ENCODE measurements at places on chromosomes 1 and 21.

DNA sequence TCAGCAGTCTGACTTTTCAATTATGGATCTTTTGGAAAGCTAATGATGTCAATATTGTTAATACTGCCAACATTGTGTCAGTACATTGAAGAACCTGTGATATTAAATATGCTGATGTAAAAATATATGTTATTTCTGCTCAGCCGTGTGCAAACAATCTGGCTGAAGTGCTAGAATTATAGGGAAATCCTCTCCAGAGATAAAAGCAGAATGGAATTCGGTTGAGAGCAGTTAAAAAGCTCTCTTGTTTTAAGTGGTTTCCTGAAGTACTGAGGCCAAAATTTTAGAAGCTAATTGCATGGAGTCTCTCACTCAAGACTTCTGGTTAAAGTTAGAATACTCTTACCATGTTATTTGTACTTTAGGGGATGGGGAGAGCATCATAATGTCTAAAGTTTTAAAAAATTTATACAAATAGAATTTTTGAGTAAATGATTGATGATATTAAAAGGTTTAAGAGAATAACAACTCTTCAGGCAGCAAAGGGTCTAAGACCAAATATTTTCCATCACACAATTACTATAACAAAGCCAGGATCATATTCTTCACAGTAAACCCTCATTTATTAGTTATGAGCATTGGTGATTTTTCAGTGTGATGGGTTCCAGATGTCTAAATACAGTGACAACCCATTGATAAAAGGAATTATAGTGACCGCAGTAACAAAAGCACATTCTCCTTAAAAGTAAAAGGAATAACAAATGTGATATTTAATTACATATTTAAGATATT is 834.2 kb upstream of the CXADR start:
- DNase-seq = no peak

GRCh38 chr1:22886211-22886610 is 86.5 kb downstream of the LACTBL1 start:
- peak; percentile 92 for DNase-seq

GRCh38 chr1:86339014-86339812 is 56.9 kb downstream of the ODF2L start:
- no peak for DNase-seq

- DNase-seq = no peak
Observed at GRCh38 chr1:228798035-228798434, 62.8 kb downstream of the RHOU start.

- DNase-seq = no peak
Observed at GRCh38 chr1:9628541-9629444, 22.7 kb upstream of the PIK3CD start.

DNA sequence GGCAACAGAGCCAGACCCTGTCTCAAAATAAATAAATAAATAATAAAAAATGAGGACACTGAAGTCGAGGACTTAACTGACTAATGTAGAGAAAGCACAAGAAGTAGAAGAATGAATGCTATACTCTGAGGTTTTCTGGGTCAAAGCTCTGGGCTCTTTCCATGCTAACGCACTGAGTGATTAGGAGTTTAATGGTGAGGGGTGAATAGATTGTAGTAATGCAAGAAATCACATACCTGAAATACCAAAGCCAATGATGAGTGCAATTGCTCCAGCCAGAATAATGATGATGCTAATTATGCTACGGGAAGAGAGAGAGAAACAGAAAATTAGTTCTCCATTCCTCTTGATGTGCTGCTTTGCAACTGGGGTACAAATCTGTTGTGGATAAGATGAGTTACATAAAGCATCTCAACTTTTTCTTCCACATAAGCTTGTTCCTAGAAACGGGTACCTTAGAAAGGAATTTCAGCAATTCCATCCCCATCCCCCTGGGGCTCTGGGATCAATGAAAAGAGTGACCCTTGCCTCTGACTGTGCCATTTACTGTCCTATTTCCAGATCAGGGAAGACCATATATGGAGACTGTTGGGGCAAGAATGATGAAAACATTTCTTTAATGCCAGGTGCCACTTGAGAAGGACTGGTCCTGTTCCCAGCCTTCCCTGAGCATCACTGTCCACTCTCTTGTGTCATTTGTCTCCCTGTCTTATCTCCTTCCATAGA is 40.7 kb downstream of the VTCN1 start:
- DNase-seq = no peak

DNA sequence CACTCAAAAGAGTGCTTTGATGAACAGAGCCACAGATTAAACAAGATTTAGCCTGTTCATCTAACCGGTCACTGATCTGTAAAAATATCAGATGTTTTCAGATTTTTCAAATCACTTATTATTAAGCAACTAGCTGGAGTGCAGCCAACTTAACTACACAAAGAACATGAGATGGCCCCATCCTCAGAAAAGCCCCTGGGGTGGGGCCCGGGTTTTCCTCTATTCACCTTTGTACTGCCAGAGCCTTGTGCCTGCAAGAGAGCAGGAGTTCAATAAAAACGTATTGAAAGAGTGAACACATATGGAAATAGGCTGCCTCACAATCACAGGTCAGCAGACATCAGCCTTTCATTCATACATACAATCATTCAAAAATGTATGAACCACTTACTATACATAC is 516.1 kb downstream of the OMA1 start:
- DNase-seq = no peak

DNA sequence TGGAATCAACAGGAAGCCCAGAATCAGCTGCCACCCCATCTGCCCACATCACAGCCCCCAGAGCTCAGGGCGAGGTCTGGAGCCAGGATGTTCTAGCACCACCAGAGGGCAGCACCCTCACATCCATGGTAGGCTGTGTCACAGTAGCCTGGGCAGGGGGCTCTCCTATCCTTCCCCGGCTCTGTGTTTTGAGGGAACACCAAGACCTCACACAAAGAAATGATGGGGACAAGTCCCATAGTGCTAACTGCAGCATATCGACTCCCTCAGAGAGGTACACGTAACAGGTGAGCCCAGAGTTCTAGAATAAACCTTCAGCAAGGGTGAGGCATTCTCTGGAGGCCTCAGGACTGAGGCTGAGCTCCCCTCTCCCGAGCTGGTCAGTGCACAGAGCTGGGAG is 2.3 kb upstream of the KCNC4 start:
- no peak for DNase-seq

- no peak for DNase-seq
Observed at GRCh38 chr1:58104960-58105359, 441.6 kb downstream of the OMA1 start.

GRCh38 chr21:36828891-36829515 is 130.1 kb downstream of the SIM2 start:
- no peak for DNase-seq

GRCh38 chr21:41365377-41366107 is 3.7 kb downstream of the MX2 start:
- DNase-seq = no peak

DNA sequence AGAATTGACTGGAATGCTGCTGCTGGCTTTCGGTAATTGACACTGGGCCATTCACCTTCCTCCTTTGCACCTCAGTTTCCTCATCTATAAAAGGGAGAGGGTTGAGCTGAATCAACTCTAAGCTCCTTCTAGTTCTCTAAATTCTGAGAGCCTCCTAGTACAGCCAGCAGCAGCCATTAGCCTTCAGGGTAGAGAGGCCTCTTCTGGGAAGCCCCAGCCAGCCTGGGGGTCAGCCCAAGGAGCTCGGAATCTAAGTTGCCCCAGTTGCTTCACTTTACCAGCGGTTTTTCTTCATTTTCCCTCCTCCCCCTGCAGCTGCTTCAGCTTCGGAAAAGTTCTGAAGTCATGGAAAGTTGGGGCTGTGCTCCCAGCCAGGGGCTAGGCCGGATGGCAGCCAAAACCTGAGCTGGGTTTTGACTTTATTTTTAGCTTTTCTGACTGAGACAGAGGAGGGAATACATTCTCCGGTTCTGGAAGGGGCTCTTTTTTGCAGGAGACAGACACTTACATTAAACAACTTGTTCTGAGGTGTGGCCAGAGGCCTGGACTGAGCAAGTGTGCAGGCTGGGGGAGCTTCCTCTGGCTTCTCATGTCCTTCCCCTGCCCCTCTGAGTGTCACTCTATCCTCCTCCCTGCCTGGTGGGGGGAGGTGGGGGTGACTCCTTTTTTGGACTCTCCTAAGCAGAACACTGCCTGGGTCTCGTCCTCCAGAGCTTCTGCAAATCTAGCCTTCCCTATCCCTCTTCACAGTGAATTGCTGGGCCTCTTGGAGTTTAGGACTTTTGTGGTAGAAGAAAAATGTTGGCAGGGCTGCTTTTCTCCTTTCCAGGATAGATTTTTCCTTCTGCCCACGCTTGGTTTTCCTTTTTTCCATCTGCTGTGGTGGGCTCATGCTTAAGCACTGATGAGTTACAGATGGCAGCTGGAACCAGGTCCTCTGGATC is 14.4 kb downstream of the LMNA start:
- DNase-seq = peak; percentile 83

GRCh38 chr1:117030271-117030877 is 28.8 kb downstream of the CD101 start:
- no peak for DNase-seq

All from fibroblast of skin of left quadriceps (primary cell).